ENCODE measurements at places on chromosomes 6 and 20. TPM values are rescaled to one million over a fixed set of nuclear protein-coding genes. Genes with fewer than 3 reads are reported as not detected.

The MATN4 gene
- total RNA-seq: not detected

The STX11 gene
- 0.49 TPM for total RNA-seq

The MCCD1 gene
- not detected for total RNA-seq

The LAMA2 gene
- 11.8 TPM for total RNA-seq

The SFTA2 gene
- not detected for total RNA-seq

The MICA gene
- total RNA-seq: 0.49 TPM

The HFE gene
- 1.2 TPM for total RNA-seq

The SLC17A1 gene
- not detected for total RNA-seq

The CGAS gene
- total RNA-seq: 1.2 TPM

The PRKN gene
- 6.1 TPM for total RNA-seq

The SEMG1 gene
- not detected for total RNA-seq

The PRDM1 gene
- 1.7 TPM for total RNA-seq

The GLP1R gene
- under 0.01 TPM for total RNA-seq

The POPDC3 gene
- 7.4 TPM for total RNA-seq

The CLPSL2 gene
- total RNA-seq: not detected

The EDN3 gene
- 2.2 TPM for total RNA-seq

The RAD21L1 gene
- total RNA-seq: under 0.01 TPM

The TCP11 gene
- total RNA-seq: 0.25 TPM

The TOX2 gene
- 0.74 TPM for total RNA-seq

The SLC25A27 gene
- 26.1 TPM for total RNA-seq

The XKR7 gene
- 11.3 TPM for total RNA-seq

The BMP5 gene
- 2.7 TPM for total RNA-seq

The TGM3 gene
- 0.25 TPM for total RNA-seq

The LTB gene
- not detected for total RNA-seq

The C6orf52 gene
- 0.98 TPM for total RNA-seq

The PHACTR3 gene
- 31.0 TPM for total RNA-seq

The NKX2-2 gene
- total RNA-seq: 0.98 TPM

The KCNQ2 gene
- 136 TPM for total RNA-seq

All from temporal lobe (tissue), 4 donors.